HCT116 (cell line): ENCODE measurements at places on chromosomes 7 and 10. TPM values are rescaled to one million over a fixed set of nuclear protein-coding genes. Genes with fewer than 3 reads are reported as not detected.

GRCh38 chr10:62015994-62016393 lies 114.5 kb downstream of the ARID5B start:
- no peaks in the 10 kb centered on the region for H3K36me3 ChIP-seq
- no peak for DNase-seq
- no peak overlapping the region for H3K27ac ChIP-seq
- no peak overlapping the region for H3K4me3 ChIP-seq
- no peaks in the 10 kb centered on the region for H3K4me1 ChIP-seq
- no peaks in the 10 kb centered on the region for H3K27me3 ChIP-seq

- no peak for DNase-seq
- no peaks in the 10 kb centered on the region for H3K36me3 ChIP-seq
- no peak overlapping the region for H3K27ac ChIP-seq
- H3K4me1 ChIP-seq: no peaks in the 10 kb centered on the region
- peaks cover 22% of the 10 kb centered on the region; the same call in 1 of the 2 replicates for H3K27me3 ChIP-seq
- no peak overlapping the region for H3K4me3 ChIP-seq
Observed at GRCh38 chr7:38438970-38439369, 165.5 kb upstream of the TARP start.

DNA sequence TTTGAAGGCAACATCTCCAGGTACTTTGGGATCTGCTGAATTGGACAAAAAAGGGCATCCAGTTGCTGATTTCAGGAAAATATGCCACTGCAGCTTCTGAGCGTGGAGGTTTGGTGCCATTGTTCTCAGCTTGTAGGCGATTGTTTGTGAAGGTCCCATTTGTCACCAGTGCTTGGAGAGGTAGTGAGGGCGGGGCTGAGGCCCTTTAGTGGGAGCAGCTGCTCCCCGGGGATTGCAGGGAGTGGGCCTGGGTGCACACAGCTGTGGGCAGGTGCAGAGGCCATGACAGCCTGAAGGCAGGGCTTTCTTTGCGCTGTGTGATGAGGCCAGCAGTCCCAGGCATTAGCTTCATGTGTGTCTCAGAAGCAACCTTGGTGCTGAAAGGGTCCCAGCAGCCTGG lies 3.9 kb downstream of the FAM20C start:
- no peak for DNase-seq
- H3K27ac ChIP-seq: no peak overlapping the region
- H3K4me1 ChIP-seq: peaks cover 17% of the 10 kb centered on the region
- peaks cover 3% of the 10 kb centered on the region; the same call in 1 of the 2 replicates for H3K36me3 ChIP-seq
- no peaks in the 10 kb centered on the region for H3K27me3 ChIP-seq
- no peak overlapping the region for H3K4me3 ChIP-seq

- no peak for DNase-seq
- H3K4me3 ChIP-seq: no peak overlapping the region
- no peak overlapping the region for H3K27ac ChIP-seq
- no peaks in the 10 kb centered on the region for H3K27me3 ChIP-seq
- H3K36me3 ChIP-seq: no peaks in the 10 kb centered on the region
- no peaks in the 10 kb centered on the region for H3K4me1 ChIP-seq
Observed at GRCh38 chr10:66822801-66823200, 103.0 kb upstream of the LRRTM3 start.

GRCh38 chr7:16801111-16801542 lies 3.7 kb downstream of the AGR2 start:
- DNase-seq: peak; percentile 39
- H3K4me1 ChIP-seq: no peaks in the 10 kb centered on the region
- H3K27me3 ChIP-seq: no peaks in the 10 kb centered on the region
- H3K4me3 ChIP-seq: no peak overlapping the region
- no peaks in the 10 kb centered on the region for H3K36me3 ChIP-seq

DNA sequence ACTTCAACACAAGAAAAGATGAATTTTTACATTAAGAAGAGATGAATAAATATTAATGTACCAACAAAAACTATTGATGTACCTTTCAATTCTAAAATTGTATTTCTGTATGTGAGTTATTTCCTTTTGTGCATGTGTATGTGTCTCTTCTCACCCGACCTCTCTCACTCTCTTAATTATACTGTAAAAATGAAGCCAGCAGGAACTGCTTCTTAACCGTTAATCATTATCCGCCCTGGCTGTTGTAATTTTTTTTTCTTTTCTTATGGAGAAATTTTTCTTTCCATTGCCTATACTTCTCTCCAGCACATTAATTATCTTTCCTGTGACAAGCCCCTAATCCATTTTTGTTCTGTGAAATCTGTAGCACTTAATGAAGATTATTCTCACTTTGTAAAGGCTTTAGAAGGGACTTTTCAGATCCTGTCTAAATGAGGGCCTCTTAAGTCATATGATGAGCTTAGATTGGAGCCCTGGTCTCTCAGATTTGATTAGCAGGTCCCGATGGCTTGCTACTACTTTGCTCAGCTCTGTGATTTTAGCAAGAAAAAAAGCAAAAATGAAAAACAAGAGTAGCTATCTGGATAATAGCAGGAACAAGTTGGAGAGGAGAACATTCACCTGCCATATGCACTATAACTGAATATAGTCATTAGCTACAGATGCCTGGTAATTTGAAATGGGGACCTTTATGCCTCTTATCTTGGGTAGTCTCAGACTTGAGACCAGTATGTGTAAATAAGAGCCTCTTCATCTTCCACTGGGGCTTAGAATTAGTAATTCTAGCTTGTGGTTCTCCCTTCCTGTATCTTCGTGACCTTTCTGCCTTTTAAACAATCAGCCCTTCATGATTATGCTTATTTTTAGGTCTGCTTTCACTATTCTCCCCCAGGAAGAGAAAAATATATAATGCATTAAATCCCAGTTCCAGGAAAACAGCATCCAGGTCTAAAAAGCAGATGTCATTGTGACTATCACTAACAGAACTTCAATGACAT lies 80.0 kb upstream of the COL1A2 start:
- H3K36me3 ChIP-seq: no peaks in the 10 kb centered on the region
- H3K4me3 ChIP-seq: no peak overlapping the region
- H3K27ac ChIP-seq: no peak overlapping the region
- H3K27me3 ChIP-seq: no peaks in the 10 kb centered on the region
- no peak for DNase-seq
- no peaks in the 10 kb centered on the region for H3K4me1 ChIP-seq

DNA sequence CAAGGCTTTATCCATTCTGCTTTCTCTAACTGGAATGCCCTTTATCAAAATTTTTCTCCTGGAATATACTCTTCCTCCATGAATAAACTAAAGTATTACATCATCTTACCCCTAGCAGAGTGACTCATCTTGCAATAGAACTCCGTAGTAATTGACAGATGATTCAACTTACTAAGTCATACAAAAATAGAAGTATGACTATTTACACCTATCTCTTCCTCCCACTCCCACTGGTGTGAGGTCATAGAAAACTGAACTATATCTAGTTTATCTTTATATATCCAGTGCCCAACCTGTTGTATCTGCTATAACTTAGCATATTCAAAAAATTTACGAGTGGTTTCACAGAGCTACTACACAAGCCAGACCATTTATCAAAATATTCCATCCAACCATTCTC lies 26.1 kb downstream of the ABCB1 start:
- no peaks in the 10 kb centered on the region for H3K36me3 ChIP-seq
- peak; percentile 27 for DNase-seq
- no peaks in the 10 kb centered on the region for H3K27me3 ChIP-seq
- H3K27ac ChIP-seq: no peak overlapping the region

CYP2C19 gene
- not detected for total RNA-seq

DNA sequence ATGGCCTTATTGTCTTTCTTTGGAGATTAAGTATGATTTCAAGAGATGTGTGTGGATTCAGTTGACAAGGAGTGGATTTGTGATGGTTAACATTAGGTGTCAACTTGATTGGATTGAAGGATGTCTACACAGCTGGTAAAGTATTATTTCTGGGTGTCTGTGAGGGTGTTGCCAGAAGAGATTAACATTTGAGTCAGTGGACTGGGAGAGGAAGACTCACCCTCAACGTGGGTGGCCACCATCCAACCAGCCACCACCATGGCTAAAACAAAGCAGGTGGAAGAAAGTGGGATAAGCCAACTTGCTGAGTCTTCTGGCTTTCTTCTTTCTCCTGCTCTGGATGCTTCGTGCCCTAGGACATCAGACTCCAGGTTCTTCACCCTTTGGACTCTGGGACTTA lies 76.1 kb downstream of the GPR37 start:
- no peak overlapping the region for H3K4me3 ChIP-seq
- no peak overlapping the region for H3K27ac ChIP-seq
- no peak for DNase-seq
- H3K4me1 ChIP-seq: no peaks in the 10 kb centered on the region
- no peaks in the 10 kb centered on the region for H3K36me3 ChIP-seq

PLXNA4 gene
- not detected for total RNA-seq

DNA sequence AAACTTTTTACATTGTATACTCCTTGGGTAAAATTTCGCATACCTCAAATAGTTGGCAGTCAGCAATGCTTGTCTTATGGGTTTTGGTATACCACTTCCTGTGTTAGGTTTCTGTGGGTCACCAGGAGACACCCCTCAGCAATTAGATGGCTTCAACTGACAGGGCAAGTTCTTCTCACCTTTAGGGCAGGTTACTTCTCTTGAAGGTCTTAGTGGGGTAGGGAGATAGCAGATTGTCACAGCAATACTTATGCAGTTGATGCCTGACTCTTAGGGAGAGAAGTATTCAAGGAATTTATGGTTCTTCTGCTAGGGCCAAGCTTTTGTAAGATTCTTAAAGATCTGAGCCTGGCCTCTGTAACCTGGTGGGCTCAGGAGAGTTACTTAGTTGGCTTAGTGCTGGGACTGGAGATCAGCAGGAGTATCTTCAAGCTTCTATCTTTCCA lies 42.9 kb downstream of the MKLN1 start:
- H3K4me3 ChIP-seq: no peak overlapping the region
- no peaks in the 10 kb centered on the region for H3K27me3 ChIP-seq
- no peaks in the 10 kb centered on the region for H3K36me3 ChIP-seq
- DNase-seq: no peak
- peaks cover 13% of the 10 kb centered on the region for H3K4me1 ChIP-seq

GRCh38 chr7:103687951-103688350 lies 241.9 kb upstream of the SLC26A5 start:
- no peaks in the 10 kb centered on the region for H3K36me3 ChIP-seq
- no peak for DNase-seq
- H3K4me3 ChIP-seq: no peak overlapping the region
- H3K4me1 ChIP-seq: no peaks in the 10 kb centered on the region
- peaks cover 36% of the 10 kb centered on the region for H3K27me3 ChIP-seq

DNA sequence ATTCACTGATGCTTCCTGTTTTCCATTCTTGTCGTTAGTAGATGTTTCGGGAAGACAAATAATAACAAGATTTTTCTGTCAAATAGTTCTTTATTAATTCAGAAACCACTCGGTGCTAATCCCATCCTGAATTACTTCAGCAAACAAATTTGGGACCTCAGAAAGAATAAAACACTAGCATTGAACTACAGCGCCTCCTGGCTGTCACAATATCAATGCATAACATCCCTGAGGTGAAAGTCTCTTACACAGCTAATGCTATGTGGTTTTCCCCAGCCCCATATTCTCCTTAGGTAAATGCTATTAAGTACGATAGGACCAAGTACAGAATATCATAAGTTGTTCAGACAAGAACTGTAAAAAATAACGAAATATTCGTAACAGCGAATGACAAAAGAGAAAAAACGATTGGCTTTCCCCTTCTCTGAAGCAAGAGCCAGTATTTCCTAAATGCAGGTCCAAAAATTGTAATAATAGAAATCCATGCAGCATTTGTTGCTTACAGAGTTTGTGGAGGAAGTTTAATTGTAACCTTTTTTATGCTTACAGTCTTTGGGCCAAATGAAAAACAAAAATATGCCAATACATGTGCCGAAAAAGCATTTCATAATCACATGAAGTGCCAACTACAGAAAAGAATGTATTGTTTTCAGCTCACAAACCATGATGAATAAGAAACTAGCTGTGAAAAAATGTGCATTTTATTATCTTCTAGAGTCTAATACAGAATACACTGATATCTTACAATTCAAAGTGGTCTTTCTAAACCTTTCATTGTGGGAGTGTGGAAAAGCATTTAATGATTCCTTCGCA lies 47.3 kb downstream of the MYPN start:
- DNase-seq: peak; percentile 58
- no peaks in the 10 kb centered on the region for H3K36me3 ChIP-seq
- H3K4me3 ChIP-seq: no peak overlapping the region
- H3K27ac ChIP-seq: no peak overlapping the region

BLVRA gene
- 29.7 TPM for total RNA-seq

- no peaks in the 10 kb centered on the region for H3K27me3 ChIP-seq
- H3K4me1 ChIP-seq: peaks cover 12% of the 10 kb centered on the region
- H3K27ac ChIP-seq: peak overlapping the region; percentile 31; the same call in 1 of the 2 replicates
- no peak for DNase-seq
- peak overlapping the region; percentile 68 for H3K4me3 ChIP-seq
Observed at GRCh38 chr10:79444199-79445119, 965 bp downstream of the ZCCHC24 start.

SLC26A4 gene
- 0.66 TPM for total RNA-seq

DNA sequence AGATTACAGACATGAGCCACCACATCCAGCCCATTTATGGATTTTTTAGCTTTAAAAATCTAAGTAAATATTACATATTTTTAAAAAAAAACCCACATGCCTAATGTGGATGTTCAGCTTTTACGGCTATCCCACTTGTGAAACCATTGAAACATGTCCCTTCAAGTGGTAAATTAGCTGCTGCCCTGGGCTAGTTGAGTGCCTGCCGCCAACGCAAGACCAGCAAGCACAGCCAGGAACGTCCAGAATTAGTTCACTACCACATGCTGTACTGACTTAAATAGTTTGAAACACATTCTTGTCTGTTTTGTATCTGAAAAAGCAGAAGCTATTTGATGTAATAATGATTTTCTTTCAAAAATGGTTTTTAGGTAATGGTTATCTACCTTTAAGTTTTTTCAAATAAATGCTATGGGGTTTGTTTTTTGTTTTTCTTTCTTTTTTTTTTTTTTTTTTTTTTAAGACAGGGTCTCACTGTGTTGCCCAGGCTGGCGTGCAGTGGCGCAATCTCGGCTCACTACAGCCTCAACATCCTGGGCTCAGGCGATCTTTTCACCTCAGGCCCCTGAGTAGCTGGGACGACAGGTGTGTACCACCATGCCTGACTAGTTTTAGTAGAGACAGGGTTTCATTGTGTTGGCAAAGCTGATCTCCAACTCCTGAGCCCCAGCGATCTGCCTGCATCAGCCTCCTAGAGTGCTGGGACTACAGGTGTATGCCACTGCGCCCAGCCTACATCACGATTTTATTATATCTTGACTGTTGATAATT lies 57.0 kb downstream of the KLRG2 start:
- no peak overlapping the region for H3K4me3 ChIP-seq
- H3K27me3 ChIP-seq: no peaks in the 10 kb centered on the region
- H3K27ac ChIP-seq: no peak overlapping the region
- DNase-seq: no peak
- H3K36me3 ChIP-seq: peaks cover 2% of the 10 kb centered on the region; the same call in 1 of the 2 replicates

GRCh38 chr10:35451151-35452016 lies 115.1 kb downstream of the CCNY start:
- H3K27me3 ChIP-seq: no peaks in the 10 kb centered on the region
- no peak for DNase-seq
- H3K27ac ChIP-seq: no peak overlapping the region
- peaks cover 25% of the 10 kb centered on the region for H3K4me1 ChIP-seq
